ENCODE measurements at places on chromosomes 1 and 21. TPM values are rescaled to one million over a fixed set of nuclear protein-coding genes. Genes with fewer than 3 reads are reported as not detected.

The AQP10 gene
- total RNA-seq, result not detected

The AGT gene
- total RNA-seq, result 0.14 TPM

The HIVEP3 gene
- total RNA-seq, result 2.6 TPM

The PLA2G4A gene
- 10.9 TPM for total RNA-seq

The RXFP4 gene
- not detected for total RNA-seq

The SRSF11 gene
- 80.3 TPM for total RNA-seq

The HES4 gene
- total RNA-seq, result 54.3 TPM

The CLDN8 gene
- not detected for total RNA-seq

The CD160 gene
- not detected for total RNA-seq

The EVA1B gene
- 20.5 TPM for total RNA-seq

The NOS1AP gene
- total RNA-seq, result 0.67 TPM

All from A549 treated with DMSO at 1 μM for 4 hours (cell line).